ENCODE measurements at places on chromosomes 2 and 18.

GRCh38 chr18:63837590-63837989, 49.9 kb upstream of the SERPINB2 start:
- no peak for DNase-seq

GRCh38 chr18:13258921-13259320, 40.4 kb downstream of the LDLRAD4 start:
- no peak for DNase-seq

GRCh38 chr2:133586978-133587377, 18.7 kb upstream of the NCKAP5 start:
- DNase-seq: no peak

DNA sequence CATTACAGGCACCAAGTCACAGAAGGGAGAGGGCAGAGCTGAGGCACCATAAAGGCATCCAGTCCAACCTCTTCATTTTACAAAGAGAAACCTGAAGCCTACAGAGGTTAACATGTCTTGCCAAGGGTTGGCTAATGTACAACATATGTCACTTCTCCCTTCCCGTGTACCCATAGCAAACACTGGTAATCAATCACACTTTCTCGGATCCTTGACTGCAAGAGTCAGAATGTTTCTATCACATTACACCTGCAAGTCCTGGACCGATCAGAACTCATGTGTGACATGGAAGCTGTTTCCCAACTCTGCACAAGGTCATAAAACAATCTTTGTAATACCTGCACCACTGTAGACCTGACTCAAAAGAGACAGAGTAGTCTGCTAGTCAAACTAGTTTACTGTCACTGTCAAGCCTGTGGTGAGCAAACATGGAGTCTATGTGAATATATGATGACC, 6.0 kb downstream of the ANKRD44 start:
- no peak for DNase-seq

DNA sequence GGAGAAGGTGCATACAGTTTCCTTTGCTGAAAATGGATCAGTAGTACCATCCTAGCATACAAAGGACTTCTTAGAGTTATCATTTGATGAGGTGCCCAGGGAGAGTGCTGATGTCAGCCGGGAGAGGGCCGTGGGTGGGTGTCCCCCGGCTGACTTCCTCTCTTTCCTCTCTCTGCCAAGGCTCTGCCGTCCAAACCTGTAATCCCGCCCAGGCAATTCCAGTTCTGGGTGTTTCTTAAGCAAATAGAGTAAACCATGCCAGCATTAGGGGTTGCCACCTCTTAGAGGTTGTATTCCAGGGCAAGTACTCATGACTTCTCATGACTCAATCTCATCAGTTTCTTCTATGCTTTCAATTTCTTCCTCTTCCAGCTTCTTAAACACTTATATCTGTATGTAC, 117.2 kb downstream of the GATA6 start:
- no peak for DNase-seq

DNA sequence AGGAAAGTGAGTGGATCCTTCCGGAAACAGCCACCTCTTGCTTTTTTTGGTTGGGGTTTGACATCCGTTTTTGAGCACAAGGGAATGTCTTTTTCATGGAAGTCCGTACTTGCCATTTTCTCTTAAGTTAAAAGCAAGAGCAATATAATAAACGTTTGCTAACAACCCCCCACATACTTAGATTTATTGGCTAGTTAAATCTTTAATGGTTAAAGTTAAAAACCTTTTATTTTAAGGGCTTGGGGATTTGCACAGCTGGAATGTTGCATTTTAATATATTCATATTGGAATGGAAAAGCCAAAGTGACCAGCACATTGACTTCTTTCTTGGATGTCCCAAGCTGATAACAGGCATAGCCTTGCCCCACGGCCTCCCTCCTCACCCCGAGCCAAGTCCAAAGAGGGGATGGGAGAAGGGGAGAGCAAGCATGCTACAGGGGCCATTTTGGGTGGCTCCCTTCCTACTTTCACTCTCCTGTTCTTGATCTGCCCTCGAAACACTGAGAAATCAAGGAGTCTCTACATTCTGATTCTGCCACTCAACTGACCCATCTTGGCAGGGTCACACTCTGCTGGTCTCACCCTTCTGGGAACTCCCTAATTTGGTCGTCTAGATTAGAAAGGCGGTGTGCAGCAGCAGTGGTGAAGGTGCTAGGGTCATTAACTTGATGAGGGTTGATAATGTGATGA, 48.1 kb upstream of the PKDCC start:
- DNase-seq: no peak

DNA sequence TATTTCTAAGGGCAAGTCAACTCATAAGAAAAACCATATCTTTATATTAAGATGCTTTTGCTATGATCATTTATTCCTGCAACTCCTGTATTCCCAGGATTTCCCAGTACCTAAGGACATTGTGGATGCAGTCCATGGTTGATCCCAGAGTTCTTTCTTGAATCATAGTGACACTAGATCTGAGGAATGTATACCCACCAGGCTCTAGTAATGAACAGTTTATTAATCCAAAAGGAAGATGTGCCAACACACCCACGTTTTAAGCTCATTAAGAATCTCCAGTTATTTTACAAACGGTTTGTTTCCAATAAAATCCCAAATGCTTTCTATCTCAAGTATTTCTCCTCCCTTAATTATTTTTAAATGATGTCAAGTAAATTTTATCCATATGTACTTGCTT, 210.8 kb upstream of the ZEB2 start:
- DNase-seq: no peak

GRCh38 chr18:31648966-31649429, 35.4 kb downstream of the B4GALT6 start:
- no peak for DNase-seq

GRCh38 chr2:155815851-155816250, 516.7 kb downstream of the NR4A2 start:
- no peak for DNase-seq

GRCh38 chr2:206023183-206023582, 62.8 kb downstream of the INO80D start:
- DNase-seq: no peak

DNA sequence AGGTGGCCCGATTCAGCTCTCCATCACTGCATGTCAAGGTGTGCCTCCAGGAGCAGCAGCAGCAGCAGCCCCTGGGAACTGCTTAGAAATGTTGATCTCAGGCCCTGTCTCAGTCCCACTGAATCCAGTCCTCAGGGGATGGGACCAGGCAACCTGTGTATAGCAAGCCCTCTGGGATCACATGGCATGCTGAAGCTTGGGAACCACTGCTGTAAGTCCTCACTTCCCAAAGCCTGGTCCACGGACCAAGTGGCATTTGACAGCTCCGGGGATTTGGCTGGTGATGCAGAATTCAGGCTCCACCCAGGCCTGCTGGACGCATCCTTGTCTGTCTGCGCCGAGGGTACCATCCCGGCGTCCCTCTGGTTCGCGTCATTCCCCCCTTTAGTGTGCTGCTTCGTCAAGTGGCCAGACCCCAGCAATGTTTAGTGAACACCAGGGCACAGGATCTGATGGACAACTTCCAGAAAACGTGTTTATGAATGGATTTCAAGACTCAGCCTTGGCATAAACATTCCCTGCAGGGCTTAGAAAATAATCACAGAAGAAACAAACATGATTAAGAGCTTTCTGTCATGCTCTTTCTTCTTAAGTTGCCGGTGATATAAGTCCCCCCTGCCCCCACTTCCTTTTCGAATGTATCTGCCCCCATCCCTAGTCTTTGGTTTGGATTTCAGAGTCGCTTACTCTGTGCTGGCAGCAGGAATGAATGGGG, 234.0 kb downstream of the GBX2 start:
- DNase-seq: no peak

DNA sequence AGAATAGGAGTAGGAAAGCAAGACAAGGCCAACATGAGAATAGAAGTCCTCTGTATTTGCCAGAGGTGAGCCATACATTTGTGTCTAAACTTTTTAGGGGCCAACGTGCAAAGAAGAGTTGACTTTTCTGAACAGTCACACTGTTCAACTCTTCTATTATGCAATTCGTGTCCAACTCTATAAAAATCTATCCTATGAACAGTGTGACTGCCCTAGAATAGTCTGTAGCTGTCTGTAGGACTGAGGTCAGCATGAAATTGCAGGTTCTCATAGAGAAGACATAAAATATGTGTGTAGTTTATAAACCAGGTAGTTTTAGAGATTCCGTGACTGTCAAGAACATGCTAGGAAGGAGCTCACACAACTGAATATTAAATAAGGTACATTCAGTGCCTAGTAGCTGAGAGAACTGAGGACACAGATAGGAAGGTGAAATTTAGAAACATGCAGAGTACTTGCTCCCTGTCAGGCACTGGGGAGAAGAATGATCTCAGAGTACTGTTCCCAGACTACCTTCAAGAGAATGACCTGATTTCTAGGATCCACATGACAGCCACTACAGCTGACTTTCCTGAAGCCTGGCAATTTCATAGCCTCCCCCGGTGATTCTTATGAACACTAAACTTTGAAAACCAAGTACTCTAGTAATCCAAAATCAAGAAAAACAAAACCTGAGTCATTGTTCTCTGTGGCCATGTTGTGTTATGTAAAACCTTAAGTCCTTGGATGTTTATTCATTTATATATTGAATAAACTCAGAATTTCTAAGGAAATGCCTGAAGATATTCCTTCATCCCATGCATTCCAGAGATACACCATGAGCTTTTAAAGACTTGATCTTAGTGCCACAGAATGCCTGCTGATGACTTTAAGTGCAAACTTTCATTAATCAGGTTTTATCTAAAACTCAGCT, 201.5 kb upstream of the BOD1L2 start:
- no peak for DNase-seq

- DNase-seq: no peak
Measured at GRCh38 chr2:17036361-17036760, 370.7 kb upstream of the CYRIA start.

- no peak for DNase-seq
Measured at GRCh38 chr18:37334631-37335408, 230.8 kb downstream of the CELF4 start.

DNA sequence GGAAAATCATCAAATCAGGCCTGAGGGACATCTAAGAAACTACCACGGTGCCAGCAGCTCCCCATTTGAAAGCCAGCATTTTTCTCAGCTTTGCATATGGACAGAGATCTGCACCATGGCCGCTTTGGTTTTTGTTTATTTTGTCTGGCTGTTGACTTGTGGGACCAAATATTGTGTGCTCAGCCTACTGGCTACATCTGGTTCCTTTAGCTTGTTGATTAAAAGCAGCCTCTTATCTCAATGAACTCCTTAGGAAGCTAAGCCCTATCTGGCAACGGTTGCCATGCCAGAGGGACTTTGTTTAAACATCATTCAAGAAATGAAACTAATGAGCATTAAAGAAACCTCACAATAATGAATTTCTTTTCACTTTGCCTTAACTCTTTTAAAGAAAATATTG, 32.4 kb upstream of the CCDC150 start:
- no peak for DNase-seq

DNA sequence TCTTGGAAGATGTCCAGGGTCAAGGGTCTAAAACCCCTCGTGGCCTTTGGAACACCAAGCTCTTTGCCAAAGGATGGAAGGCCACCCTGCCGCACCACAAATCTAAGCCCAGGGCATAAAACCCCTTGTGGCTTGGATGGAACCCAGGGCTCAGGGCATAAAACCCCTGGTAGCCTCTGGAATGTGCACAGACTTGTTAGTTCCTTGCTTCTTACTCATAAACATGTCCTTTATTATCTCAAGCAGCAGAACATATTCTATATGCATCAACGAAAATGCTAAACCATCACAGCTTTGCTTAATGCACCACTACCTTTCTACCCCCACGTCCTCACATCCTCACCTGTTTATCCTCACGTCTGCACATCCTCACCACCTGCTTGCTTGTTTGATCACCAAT, 998.0 kb downstream of the DSC3 start:
- DNase-seq: no peak

DNA sequence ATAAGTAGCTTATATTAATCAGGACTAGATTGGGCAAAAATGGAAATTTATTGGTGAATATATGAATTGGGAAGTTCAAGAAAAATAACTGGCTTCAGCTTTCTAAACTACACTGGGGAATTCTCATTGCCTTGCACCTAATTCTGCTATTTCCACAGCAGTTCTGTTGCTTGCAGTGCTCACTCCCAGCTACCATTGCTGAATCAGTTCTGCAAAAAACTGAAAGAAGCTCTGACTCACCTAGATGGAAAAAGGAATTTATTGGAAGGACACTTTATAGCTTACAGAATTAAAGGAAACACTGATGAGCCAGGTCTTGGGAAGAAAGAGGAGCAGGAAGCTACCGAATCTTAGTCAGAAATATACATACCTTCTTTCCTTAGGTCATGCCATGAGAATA, 60.3 kb upstream of the ACVR1 start:
- no peak for DNase-seq

- no peak for DNase-seq
Measured at GRCh38 chr2:143742581-143742980, 613.4 kb downstream of the ARHGAP15 start.

DNA sequence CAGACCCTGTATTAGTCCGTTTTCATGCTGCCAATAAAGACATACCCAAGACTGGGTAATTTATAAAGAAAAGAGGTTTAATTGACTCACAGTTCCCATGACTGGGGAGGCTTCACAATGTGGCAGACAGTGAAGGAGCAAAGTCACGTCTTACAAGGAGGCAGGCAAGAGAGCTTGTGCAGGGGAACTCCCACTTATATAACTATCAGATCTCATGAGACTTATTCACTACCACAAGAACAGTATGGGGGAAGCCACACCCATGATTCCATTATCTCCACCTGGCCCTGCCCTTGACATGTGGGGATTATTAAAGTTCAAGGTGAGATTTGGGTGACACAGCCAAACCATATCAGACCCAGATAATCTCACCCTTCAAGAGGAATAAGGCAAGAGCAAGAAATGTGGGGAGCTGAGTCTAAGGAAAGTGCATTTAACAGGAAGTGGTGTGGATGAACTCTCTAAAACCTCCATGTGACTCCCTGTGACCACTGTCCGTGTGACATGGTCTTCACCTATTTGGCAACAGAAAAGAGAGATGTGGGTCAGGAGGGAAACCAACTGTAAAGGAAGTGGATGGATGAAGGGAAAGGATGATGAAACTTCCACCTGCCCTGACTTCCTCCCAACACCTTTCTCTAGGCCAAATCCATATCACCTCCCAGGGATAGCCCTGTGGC, 110.6 kb downstream of the ATL2 start:
- no peak for DNase-seq
